ENCODE measurements at places on chromosomes 6 and 20.

GRCh38 chr6:84350397-84350796 is 123.0 kb upstream of the CEP162 start:
- DNase-seq, result no peak

DNA sequence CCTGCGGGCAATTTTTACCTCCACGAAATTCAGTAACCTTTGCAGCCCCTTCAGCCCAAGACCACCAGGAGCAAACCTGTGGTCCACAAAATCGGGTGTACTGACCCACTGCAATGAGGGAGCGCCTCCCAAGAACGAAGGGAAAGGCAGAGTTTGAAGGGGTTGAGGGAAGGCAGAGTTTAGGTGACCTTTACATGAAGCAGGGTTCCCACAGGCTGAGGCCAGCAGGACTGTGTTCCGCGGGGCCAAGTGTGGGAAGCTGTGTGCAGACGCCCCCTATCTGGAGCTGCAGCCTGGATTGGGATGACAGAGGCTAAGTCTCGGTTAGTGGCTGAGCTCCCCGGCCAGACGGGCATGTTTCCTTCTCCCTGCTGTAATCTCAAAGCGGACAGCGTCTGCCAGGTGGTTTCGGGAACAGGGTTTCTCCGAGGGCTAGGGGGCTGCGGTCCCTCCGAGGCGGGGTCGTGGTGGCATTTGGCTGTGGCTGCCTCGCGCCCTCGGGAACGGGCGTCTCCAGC is 826 bp upstream of the PYGB start:
- peak; percentile 28 for DNase-seq

GRCh38 chr20:33653218-33653899 is 8.8 kb upstream of the C20orf144 start:
- peak; percentile 30 for DNase-seq

GRCh38 chr6:111282515-111282914 is 195.2 kb downstream of the SLC16A10 start:
- DNase-seq, result no peak

GRCh38 chr20:21106171-21107017 is at the start of gene LINC00237:
Gene LINC00237 (minus strand): TSS chr20:21106358.
- DNase-seq, result no peak

- no peak for DNase-seq
Measured at GRCh38 chr20:8524101-8525016, 392.3 kb downstream of the PLCB1 start.

- DNase-seq, result no peak
Measured at GRCh38 chr6:27406085-27406484, 17.5 kb downstream of the ZNF391 start.

GRCh38 chr6:33632558-33633039 is 11.5 kb downstream of the ITPR3 start:
- DNase-seq, result peak; percentile 47

- no peak for DNase-seq
Measured at GRCh38 chr6:110114004-110114403, 65.5 kb downstream of the WASF1 start.

DNA sequence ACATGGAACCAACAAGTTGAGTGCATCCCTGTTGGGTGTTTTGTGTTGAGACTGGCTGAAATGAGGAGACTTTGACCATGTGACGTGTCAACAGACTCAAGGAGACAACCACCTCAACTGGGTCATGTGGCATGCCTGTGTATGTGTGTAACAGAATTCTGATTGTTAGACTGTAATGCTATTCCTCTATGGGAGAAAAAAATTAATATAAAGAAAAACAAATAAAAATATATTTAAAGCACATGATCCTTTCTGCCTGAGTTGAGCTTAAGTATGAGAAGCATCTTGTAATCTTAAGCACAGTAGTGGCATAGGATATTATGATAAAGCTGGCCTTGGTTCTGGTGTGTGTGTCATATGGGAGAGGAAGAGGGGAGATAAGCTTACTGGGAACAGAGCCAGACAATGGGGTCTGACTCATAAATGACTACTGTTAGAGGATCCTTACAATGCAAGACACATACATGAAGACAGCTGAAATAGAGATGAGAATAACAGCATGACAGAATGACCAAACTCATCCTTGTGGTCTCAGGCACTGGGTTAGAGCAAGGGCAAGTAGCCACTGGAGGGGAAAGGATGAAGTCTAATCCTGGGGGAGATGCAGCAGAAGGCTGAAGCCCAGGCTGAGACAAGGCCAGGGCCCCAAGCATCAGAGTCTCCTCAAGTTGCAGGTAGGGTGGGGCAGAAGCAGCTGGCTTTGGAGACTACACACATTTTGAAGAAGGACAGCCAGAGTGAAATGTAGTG is 9.2 kb downstream of the TP53INP2 start:
- no peak for DNase-seq

- DNase-seq, result no peak
Measured at GRCh38 chr6:144673807-144674206, 388.7 kb downstream of the UTRN start.

DNA sequence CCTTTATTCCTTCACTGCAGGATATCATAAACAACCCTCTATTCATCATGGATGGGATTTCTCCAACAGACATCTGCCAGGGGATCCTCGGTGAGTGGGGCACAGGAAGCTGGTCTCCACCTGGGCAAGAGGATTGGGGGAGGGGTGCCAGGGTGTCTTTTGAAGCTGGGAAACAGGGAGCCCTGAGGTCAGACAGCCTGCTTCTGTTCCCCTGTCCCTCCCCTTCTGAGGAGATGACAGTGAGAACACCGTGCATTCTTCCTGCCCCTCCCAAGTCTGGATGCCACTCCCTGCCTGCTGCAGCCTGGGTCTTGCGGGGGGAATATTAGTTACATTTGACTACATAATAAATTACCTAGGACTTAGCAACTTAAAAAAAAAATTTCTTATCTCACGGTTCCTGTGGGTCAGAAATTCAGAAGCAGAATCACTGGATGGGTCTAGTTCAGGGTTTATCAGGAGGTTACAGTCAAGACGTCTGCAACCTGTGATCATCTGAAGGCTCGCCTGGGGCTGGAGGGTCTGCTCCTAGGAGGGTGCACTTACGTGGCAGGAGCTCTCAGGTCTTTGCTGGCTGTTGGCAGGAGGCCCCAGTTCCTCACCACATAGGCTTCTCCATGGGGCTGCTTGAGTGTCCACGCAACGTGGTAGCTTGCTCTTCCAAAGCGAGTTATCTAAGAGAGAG is 11.4 kb downstream of the CAPN11 start:
- no peak for DNase-seq

DNA sequence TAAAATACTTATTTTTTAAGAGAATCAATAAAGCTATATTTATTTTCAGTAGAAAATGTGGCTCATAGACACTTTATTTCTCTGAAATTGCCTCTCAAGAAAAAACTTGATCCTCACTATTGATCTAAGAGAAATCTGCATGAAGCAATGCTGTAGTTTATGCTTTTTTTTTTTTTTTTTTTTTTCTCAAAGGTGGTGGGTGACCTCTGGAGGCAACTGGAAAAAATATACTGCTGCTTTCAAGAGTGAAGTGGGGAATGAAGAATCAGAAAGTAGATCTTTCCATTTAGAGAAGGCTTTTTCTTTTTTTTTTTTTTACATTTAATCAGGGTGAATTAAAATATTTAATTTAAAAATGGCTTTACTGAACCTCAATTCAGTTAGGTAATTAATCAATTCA is 169.3 kb downstream of the SLC16A10 start:
- DNase-seq, result no peak

- DNase-seq, result no peak
Measured at GRCh38 chr20:45044601-45045000, 56.3 kb downstream of the KCNS1 start.

- peak; percentile 15 for DNase-seq
Measured at GRCh38 chr6:109867009-109867969, 110.8 kb upstream of the GPR6 start.

- DNase-seq, result no peak
Measured at GRCh38 chr6:168218785-168219566, 100.6 kb downstream of the DACT2 start.

GRCh38 chr6:27065183-27065582 is 182.3 kb upstream of the PRSS16 start:
- DNase-seq, result no peak

- DNase-seq, result no peak
Measured at GRCh38 chr6:3307436-3307835, 48.7 kb downstream of the PSMG4 start.

DNA sequence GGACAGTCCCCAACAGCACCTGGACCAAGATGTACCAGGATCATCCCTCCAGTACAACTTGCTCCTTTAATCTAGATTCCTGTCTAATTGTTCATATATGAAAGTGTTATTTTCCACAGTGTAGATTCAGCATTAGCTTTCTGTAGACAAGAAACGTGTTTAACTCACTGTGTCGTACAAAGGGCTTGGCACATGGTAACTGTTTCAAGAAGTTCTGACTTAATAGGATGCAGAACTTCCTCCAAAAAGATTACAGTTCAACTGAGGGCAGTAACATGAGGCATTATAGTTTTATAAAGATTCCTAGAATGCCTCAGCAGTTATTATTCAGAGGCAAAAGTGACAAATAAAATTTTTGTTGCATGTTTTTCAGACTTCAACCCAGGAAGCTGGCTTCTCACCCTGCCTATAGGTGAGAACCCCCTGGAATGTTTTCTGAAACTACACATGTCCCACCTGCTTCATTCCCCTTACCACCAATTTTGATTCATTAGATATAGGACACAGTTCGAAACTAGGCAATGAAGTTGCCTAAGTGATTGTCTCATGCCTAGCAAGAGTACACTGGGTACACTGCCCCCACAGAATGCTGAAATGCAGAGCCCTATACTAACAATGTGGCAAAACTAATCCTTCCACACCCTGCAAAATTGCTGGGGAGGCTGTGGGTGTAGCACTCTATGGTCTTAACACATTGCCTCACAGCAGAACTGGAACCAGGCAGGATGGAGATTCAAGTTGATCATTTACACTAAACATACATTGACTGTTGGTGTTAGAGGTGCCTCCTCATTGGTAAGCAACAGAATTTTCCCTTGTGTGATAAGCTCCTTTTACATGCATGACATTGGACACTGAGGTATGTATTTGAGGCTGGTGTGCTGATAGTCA is 22.6 kb upstream of the SH3BGRL2 start:
- no peak for DNase-seq

DNA sequence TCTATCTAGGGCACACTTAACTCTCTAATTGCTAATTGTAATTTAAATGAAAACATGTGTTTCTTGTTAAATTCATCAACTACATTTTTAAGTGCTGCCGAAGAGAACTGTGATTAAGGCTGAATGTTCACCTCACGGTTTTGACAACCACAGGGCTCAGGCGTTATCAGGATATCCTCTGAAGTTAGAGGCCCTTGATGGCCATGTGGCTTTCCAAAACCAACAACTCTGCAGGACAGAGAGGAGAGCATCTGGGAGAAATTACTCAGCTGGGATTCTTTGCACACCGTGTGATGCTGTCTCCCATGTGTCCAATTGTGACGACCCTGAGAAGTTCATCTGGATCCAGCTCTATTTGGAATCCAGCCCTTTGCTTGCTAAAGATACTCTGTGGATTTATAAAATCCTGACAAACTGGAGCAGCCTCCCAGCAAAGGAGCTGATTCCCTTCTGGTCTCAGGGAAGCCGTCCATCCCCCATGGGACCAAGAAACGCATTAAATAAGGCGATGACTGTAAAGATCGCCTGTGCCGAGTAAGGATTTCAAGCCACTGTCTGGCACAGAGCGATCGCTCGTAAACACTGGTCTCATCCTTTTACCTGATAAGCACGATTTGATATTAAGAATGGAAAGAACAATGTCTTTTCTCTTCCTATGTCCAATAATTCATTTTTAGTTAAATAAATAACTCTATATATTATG is 401.1 kb downstream of the CD83 start:
- DNase-seq, result no peak

DNA sequence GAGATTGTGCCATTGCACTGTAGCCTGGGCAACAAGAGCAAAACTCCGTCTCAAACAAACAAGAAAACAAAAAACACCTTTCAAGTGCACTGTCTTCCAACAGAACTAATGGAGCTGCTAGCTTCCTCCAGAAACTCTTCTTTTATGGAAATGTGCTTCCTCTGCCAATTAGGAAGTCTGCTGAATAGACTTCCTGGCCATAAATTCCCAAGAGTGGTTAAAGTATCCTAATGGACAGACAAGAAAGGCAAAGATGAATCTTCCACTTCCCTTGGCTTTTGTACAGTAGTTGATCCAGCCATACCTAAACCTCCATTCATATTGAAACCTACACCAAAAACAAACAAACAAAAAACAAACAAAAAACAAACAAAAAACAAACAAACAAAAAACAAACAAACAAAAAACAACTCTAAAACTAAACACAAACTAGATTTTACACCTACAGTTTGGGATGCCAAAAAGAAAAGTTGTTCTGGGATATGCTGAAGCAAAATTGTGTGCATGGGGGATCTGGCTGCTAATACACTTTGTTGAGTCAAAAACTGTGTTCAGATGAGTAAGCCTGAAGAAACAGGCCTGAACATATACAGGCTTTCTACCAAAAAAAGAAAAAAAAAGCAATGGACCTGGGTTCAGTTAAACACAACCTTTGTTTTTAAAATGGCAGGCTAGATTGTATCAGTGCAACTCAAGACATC is 59.8 kb upstream of the CARMIL1 start:
- DNase-seq, result no peak

DNA sequence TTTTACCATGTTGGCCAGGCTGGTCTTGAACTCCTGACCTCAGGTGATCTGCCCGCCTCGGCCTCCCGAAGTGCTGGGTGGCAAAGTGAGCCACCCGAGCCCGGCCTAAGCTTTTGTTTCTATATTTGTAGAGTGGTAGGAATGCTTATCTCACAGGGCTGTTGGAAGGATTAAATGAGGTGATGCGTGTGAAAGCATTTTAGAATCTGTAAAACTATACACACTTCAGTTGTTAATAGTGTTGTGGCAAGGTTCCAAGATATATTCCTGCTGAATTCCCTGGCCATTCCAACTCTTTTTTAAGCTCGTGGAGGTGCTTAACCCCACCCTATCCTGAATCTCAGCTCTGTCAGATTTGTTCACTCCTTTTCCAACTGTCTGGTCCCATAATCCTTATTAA is 89.9 kb upstream of the AKIRIN2 start:
- no peak for DNase-seq

DNA sequence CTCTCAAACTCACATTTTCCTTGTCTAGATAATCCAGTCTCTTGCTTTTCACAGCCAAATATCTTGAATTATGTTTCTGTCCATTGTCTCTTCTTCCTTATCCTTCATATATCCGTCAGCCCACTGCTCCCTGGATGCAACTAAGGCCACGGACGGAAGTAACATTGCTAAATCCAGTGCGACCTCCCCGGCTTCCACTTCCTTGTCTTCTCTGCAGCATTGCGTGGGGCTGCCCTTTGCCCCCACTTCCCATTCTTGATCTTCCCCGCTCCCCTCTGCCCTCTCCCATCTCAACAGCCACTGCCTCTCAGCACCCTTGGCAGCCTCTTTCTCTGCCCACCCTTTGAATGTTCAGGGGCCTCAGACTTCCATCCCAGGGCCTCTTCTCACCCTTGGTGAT is 190.4 kb upstream of the UST start:
- DNase-seq, result no peak

- DNase-seq, result no peak
Measured at GRCh38 chr6:117467876-117468275, 14.6 kb upstream of the DCBLD1 start.
